ENCODE measurements at places on chromosomes 1 and 21.

DNA sequence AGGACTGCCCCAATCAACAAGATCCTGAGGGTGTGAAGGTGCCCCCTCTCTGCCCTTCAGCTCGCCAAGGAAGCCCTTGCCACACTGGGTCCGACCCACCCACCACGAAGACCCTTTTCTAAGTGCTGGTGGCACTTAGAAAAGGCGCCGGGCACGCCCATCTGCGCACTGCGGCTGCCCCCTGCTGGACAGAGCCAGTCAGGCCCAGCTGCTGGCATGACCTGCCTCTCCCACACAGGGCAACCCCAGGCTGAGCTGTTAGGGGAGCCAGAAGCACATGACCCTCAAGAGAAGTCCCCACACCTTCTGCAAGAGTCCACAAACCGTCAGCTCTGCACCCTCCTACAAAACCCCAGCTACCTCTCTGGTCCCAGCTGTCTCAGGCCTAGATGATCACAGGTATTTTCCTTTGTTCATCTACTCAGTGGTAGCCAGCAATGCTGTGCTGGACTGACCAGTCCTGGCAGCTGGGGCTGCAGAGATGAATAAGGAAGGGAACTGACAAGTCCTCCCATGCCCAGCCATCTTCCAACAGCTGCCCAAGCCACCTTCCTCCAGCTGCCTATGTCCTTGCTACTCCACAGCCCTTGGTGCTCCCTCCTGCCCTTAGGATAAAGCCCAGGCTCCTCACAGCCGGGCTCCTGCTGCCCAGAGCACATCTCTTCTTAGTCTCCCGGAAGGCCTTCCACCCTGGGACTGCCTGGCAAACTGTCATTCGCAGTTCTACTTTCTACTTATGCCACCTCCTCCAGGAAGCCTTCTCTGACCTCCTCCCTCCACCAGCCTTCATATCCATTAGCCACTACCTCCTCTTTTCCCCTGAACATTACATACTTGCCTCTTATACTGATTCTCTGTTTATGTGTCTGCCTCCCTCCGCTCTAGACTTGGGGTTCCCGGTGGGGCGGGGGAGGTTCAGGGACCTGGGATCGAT lies 39.8 kb upstream of the ZC3H12A start:
- peak; percentile 76 for DNase-seq

DNA sequence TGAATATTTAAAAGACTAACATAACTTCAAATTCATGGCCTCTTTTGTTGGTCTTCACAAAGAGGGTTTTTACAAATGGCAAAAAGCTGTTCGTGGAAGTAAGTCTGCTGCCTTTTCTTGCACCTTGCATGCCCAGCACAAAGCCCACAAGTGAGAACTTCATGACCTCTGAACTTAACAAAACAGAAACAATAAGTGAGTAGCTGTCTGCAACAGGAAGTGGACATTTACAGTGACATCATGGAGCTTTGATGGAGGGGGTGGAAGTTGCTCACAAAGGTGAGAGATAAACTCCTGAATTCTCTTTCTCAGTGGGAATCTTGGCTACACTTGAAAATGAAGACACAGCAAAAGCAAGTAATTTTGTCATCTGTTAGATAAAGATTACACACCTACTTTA lies 303.3 kb upstream of the DEPDC1 start:
- DNase-seq = no peak

- DNase-seq = no peak
Measured at GRCh38 chr1:29783508-29784275, 547.4 kb downstream of the PTPRU start.

- no peak for DNase-seq
Measured at GRCh38 chr1:3664700-3665375, 12.5 kb downstream of the TP73 start.
